ENCODE measurements at places on chromosomes 13 and 19.

DNA sequence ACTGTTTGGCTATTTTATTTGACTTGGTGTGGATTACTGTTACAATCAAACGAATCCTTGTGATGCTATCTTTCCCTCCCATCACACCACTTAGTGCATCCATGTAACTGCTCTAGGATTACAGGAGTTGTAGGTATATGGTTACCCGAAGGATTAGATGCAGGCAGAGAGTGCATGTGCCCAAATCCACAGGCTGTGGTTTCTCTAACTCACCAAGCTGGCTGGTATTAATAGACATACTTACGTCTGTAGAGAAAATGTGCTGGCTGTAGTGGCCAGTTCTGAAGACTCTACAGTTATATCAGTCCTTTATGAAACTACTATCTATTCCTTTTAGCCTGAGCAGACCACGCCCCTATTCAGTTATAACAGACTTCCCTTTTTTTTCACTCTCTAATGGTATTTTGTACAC lies 1.1 kb upstream of the HMGB1 start:
- no peak for DNase-seq

DNA sequence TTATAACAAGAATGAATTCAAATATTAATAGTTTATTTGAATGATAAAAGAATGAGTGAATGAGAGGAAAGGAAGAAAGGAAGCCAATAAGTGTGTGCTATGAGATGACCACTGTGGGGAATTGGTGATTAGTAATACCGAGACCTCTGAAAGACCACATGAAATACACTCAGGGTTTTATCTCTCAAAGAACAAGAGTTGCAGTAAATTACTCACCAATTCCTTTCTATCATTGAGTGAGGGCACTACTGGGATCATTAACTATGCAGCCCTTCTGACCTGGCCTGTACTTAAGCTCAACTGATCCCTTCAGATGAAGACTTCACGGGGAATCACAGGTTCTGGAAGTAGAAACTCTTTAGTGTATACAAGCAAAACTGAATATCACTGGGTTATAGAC lies 1636.1 kb downstream of the SLITRK5 start:
- no peak for DNase-seq

- no peak for DNase-seq
These were observed 1670.6 kb upstream of the PCDH20 start for GRCh38 chr13:63086286-63086685.

- peak; percentile 46 for DNase-seq
These were observed 10.8 kb downstream of the BICRA start for GRCh38 chr19:47619763-47620162.

All from iris pigment epithelial cell (primary cell).